ENCODE measurements at places on chromosomes 5 and 9. TPM values are rescaled to one million over a fixed set of nuclear protein-coding genes. Genes with fewer than 3 reads are reported as not detected.

DNA sequence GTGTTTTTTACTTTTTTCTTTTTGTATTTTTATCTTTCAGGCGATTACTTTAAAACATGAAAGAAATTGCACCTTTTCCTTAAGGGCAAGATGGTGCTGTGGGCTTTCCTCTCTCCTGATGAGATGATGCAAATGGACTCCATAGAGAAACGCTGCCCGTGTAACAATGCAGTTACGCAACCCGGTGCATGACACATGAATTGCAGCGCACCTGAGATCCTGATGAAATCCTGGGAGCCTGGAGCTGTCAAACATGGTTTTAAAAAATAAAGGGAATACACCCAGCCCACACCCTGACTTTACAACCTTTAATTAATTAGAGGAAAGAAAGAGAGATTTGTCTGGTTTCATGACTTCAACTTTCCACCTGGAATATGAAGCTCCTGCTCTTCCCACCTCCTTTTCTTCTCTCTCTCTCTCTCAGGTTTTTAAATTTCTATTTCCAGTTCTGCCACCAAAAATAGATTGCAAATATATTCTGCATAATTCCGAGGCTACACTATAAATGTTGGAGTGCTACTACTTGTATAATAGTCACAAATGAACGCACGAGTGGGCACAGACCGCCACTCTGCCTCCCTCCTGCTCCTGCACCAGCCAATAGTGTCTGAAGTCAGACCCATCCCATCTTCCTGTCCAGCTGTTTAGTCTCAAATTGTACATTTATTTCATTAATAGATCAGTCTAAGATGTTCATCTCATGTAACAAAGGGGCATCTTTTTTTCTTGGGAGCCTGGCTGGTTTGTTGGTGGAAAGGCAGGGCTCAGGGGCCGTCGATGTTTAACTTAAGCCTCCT is 179.1 kb downstream of the AUH start:
- no peaks in the 10 kb centered on the region for H3K36me3 ChIP-seq
- H3K4me1 ChIP-seq, result peaks cover 16% of the 10 kb centered on the region
- no peak for DNase-seq

- H3K27ac ChIP-seq, result no peak overlapping the region
- H3K27me3 ChIP-seq, result no peaks in the 10 kb centered on the region
Observed at GRCh38 chr5:146633323-146633764, 117.4 kb upstream of the GPR151 start.

- no peak overlapping the region for H3K4me3 ChIP-seq
- H3K27me3 ChIP-seq, result no peaks in the 10 kb centered on the region
- no peak overlapping the region for H3K27ac ChIP-seq
- no peak for DNase-seq
Observed at GRCh38 chr5:135434591-135435466, 12.3 kb downstream of the DCANP1 start.

DNA sequence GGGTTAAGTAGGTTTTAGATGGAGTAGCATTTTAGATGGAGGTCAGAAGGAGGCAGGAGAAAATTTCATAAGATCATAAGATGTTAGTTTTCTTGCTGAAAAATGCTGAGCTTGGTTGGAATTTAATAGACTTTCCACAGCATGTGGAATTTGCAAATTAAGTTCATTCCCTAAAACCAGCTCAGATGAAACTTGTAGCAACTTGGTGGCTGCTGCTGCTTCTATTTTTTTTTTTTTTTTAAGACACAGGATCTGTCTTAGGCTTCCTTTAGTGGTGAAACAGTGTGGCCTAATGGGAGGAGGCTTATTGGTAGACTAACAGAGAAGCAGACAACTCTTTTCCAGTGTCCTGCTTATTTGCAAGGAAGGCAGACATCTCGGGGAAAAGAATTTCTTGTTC is 154.5 kb downstream of the AOPEP start:
- H3K36me3 ChIP-seq, result no peaks in the 10 kb centered on the region
- no peak overlapping the region for H3K4me3 ChIP-seq
- peaks cover 70% of the 10 kb centered on the region for H3K4me1 ChIP-seq
- H3K27me3 ChIP-seq, result no peaks in the 10 kb centered on the region
- DNase-seq, result no peak
- peak overlapping the region; percentile 77 for H3K27ac ChIP-seq

- no peak overlapping the region for H3K27ac ChIP-seq
- no peaks in the 10 kb centered on the region for H3K4me1 ChIP-seq
- H3K27me3 ChIP-seq, result no peaks in the 10 kb centered on the region
Observed at GRCh38 chr9:98231770-98232478, 23.5 kb downstream of the TBC1D2 start.

Gene THBS4
- total RNA-seq, result 51.4 TPM
